ENCODE measurements at places on chromosomes 1 and 21. TPM values are rescaled to one million over a fixed set of nuclear protein-coding genes. Genes with fewer than 3 reads are reported as not detected.
A peak's percentile ranks its signal among the peaks of the same experiment; 100 is the strongest.

DNA sequence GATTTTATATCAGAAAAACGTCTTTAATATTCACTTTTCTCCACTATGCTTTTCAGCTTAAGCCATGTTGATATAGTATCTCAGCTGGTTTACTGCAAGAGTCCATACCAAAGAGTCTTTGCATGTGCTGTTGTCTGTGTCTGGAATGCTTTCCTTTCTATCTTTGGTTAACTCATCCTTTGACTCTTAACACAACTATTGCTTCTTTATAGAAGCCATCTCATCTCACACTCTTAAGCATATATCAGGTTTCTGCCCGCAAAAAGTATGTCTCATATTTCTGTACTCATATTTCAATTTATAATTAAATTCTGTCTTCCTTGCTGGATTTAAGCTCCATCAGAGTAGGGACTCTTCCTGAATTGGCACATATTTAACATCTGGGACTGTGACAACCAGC lies 220.9 kb upstream of the KCNK2 start:
- no peaks in the 10 kb centered on the region for H3K4me1 ChIP-seq
- no peak for DNase-seq
- H3K36me3 ChIP-seq, result no peaks in the 10 kb centered on the region
- no peak overlapping the region for H3K27ac ChIP-seq
- no peak overlapping the region for H3K4me3 ChIP-seq

DNA sequence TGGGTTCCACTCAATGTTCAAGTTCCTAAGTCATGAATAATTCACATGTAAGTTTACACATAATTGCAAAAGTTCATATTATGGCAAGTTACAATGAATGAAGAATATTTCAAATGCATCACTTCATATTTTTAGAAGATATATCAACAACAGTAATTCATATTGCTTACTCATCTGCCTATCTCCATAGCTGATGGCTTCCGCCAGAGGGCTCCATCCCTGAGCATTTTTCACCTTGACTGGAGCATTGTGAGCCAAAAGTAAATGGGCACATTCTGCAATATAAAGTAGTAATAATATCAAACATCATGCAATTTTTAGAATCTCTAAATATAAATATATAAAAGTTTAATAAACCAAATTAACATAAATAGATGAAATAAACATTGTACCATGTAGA lies 29.8 kb downstream of the ANKRD13C start:
- no peaks in the 10 kb centered on the region for H3K4me1 ChIP-seq
- no peaks in the 10 kb centered on the region for H3K27me3 ChIP-seq
- H3K4me3 ChIP-seq, result no peak overlapping the region
- H3K36me3 ChIP-seq, result peaks cover 20% of the 10 kb centered on the region
- H3K27ac ChIP-seq, result no peak overlapping the region

- H3K4me1 ChIP-seq, result peaks cover 62% of the 10 kb centered on the region
- DNase-seq, result no peak
- H3K27me3 ChIP-seq, result no peaks in the 10 kb centered on the region
Observed at GRCh38 chr1:8524627-8525157, 206.8 kb downstream of the SLC45A1 start.

GRCh38 chr1:3664700-3665375 lies 12.5 kb downstream of the TP73 start:
- peaks cover 7% of the 10 kb centered on the region for H3K4me1 ChIP-seq
- H3K36me3 ChIP-seq, result no peaks in the 10 kb centered on the region
- H3K27ac ChIP-seq, result no peak overlapping the region

DNA sequence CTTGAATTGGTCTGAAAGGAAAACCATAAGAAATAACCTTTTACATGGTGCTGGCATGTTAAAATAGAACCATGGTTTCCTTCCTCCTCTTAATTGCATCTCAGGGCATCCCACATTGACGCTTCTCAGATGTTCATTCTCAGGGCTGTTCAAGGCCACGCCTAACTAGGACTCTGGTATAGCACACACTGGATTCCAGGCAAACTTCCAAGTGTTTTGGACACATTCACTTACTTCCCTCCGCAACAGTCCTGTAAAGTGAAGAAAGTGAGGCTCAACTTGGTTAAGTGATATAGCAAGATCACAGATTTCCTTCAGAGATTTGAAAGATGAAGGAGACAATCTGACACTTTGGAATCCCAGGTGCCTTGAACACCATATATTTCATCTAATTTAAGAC lies 244.8 kb downstream of the DUSP10 start:
- H3K4me3 ChIP-seq, result no peak overlapping the region
- H3K27me3 ChIP-seq, result no peaks in the 10 kb centered on the region
- H3K27ac ChIP-seq, result no peak overlapping the region
- no peak for DNase-seq

DNA sequence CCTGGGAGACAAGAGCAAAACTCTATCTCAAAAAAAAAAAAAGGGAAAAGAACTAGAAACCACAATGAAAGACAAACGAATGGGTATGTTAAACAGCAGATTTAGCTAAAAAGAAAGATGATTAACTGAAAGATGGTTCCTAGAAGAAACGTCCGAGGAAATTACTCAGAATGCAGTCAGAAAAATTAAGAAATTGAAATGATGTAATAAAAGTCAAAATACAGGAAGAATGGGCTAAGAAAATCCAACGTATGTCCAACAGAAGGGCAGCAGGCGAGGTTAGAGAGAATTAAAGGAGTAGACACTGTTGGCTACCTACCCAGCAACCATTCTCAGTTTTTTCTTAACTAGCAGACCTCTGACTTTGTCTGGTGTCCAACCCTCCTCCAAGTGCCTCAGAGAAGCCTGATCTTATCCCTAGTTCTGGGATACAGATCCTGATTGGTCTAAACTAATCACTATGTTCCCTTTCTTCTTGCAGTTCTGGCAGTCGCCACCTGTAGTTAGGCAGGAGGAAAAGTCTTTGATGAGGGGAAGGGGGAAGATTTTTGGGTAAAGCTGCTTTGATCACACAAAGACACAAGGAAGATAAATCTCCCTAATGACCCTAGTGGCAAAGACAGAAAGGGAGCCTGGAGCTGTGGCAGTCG lies 25.7 kb downstream of the GPR161 start:
- no peaks in the 10 kb centered on the region for H3K4me1 ChIP-seq
- no peaks in the 10 kb centered on the region for H3K27me3 ChIP-seq
- H3K4me3 ChIP-seq, result no peak overlapping the region

- H3K4me1 ChIP-seq, result peaks cover 32% of the 10 kb centered on the region
- DNase-seq, result peak; percentile 19
Observed at GRCh38 chr1:10631811-10632593, 157.3 kb downstream of the PEX14 start.

DNA sequence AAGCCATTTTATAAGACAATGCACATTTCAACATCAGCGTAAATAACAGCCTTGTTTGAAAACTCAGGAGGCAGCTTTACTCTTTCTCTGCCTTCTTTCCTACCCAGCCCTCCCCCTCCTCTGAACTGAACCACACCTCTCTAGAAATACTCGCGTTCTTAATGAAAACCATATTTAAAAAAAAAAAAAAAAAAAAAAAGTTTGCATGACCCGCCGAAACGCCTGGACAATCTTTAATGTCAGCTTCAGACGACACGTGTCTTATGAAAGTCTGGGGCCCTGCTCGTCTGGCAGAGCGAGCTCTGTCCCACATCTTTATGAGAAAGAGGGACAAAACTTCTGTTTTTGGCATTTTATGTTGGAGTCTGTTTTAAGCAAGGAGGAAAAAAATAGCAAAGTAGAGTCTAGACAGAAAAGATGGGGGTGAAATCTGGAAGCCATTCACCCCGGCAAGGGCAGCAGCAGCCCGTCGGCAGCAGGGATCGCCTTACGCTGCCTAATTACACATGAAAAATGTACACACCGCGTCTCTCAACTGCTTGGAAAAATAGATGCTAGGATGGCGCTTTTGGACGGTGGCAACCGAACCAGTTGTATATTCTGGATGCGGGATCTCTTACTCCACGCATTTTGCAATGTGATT lies 130.4 kb upstream of the ETS2 start:
- H3K4me1 ChIP-seq, result peaks cover 15% of the 10 kb centered on the region
- no peak overlapping the region for H3K27ac ChIP-seq
- no peaks in the 10 kb centered on the region for H3K27me3 ChIP-seq
- no peaks in the 10 kb centered on the region for H3K36me3 ChIP-seq
- H3K4me3 ChIP-seq, result no peak overlapping the region

DNA sequence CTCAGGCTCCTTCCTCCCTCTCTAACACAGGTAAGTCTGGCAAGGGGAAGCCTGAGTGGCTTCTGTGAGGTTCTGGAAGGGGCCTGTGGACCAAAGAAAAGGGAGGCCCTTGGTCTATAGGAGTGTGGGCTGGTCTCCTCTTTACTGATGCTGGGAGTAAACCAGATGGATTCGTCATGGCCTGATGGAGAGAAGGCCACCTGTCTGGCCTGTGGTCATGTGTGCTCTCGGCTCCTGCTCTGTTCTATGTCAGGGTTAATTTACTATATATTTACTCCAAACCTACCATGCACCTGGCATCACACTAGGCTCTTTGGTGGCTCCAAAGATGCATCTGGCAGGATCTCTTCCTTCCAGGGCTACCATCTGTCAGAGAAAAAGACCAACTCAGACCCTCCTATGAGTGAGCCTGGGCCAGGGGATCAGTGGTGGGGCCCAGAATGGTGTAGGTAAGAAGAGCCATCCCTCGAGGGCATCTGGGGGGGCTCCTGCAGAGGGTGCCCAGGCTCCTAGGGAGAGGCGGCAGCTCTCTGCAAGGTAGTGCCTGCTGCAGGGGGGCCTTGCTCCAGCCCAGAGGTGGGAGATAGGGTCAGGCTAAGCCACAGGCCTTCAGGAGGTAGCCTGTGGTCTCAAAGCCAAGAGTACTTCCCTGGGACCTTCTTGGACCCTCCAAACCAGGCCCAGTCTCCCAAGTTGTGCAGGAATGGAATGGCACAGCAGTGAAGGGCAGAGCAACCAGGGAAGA lies 68.2 kb upstream of the SELENON start:
- H3K4me1 ChIP-seq, result peaks cover 55% of the 10 kb centered on the region
- DNase-seq, result no peak
- no peak overlapping the region for H3K27ac ChIP-seq
- no peak overlapping the region for H3K4me3 ChIP-seq
- H3K27me3 ChIP-seq, result no peaks in the 10 kb centered on the region

DNA sequence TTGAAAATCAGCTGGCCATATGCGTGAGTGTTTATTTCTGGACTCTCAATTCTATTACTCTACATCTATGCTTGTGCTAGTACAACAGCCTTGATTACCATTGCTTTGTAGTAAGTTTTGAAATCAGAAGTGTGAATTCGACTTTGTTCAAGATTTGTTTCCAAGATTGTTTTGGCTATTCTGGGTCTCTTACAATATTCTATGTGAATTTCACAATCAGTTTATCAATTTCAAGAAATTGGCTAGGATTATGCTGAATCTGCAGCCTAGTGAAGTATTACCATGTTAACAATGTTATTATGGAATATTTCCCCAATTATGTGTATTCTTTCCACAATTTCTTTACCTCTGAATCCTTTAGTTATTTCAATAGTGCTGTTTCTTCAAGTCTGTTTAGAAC lies 19.5 kb downstream of the SFPQ start:
- H3K27me3 ChIP-seq, result no peaks in the 10 kb centered on the region
- peaks cover 28% of the 10 kb centered on the region for H3K36me3 ChIP-seq
- H3K27ac ChIP-seq, result no peak overlapping the region
- H3K4me1 ChIP-seq, result peaks cover 1% of the 10 kb centered on the region

DNA sequence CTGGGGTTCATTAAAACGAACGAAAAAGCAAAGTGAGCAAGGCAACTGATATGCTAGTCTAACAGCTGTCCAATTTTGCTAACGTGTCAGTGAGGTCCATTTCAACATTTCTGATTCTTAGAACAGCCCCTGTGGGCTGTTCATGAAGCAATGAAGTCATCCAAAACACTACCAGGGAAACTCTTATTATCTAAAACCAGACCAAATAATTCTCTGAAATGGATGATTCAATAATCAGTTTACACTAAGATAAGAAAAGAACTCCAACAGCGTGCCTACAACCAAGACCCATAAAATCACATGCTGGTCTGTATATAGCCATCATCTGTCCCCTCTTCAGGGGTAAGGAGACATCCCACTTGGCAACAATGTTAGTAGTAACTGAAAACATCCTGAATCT lies 122.7 kb downstream of the TGFBR3 start:
- H3K4me1 ChIP-seq, result peaks cover 37% of the 10 kb centered on the region
- no peak for DNase-seq

The FMO2 gene
- total RNA-seq, result 31.3 TPM

The SSR2 gene
- total RNA-seq, result 137 TPM

The LYPD8 gene
- not detected for total RNA-seq

The ADORA1 gene
- 0.81 TPM for total RNA-seq

The ZNF695 gene
- total RNA-seq, result not detected

The BRDT gene
- not detected for total RNA-seq

The TNFAIP8L2 gene
- total RNA-seq, result 0.60 TPM

Data from heart left ventricle (tissue), 16 donors.